ENCODE measurements at places on chromosomes 1 and 21. TPM values are rescaled to one million over a fixed set of nuclear protein-coding genes. Genes with fewer than 3 reads are reported as not detected.

GRCh38 chr1:233063462-233063861 lies 113.1 kb downstream of the NTPCR start:
- no peaks in the 10 kb centered on the region for H3K27me3 ChIP-seq
- no peaks in the 10 kb centered on the region for H3K4me1 ChIP-seq
- no peaks in the 10 kb centered on the region for H3K36me3 ChIP-seq
- DNase-seq, result no peak

The PYHIN1 gene
- 6.5 TPM for total RNA-seq

GRCh38 chr1:94039514-94039870 lies 81.5 kb downstream of the ABCA4 start:
- no peak for DNase-seq
- no peak overlapping the region for H3K4me3 ChIP-seq
- H3K4me1 ChIP-seq, result peaks cover 2% of the 10 kb centered on the region
- H3K27me3 ChIP-seq, result no peaks in the 10 kb centered on the region

- H3K27ac ChIP-seq, result peak overlapping the region; percentile 91
- no peak for DNase-seq
- no peaks in the 10 kb centered on the region for H3K36me3 ChIP-seq
- peak overlapping the region; percentile 88 for H3K4me3 ChIP-seq
- H3K4me1 ChIP-seq, result no peaks in the 10 kb centered on the region
- H3K27me3 ChIP-seq, result no peaks in the 10 kb centered on the region
Observed at GRCh38 chr1:7954683-7955082, 6.8 kb upstream of the PARK7 start.

GRCh38 chr1:150144606-150145005 lies 5.1 kb upstream of the PLEKHO1 start:
- no peak overlapping the region for H3K27ac ChIP-seq
- H3K4me3 ChIP-seq, result no peak overlapping the region
- H3K27me3 ChIP-seq, result no peaks in the 10 kb centered on the region
- peaks cover 5% of the 10 kb centered on the region for H3K4me1 ChIP-seq
- no peak for DNase-seq

The KIF17 gene
- total RNA-seq, result 3.2 TPM

DNA sequence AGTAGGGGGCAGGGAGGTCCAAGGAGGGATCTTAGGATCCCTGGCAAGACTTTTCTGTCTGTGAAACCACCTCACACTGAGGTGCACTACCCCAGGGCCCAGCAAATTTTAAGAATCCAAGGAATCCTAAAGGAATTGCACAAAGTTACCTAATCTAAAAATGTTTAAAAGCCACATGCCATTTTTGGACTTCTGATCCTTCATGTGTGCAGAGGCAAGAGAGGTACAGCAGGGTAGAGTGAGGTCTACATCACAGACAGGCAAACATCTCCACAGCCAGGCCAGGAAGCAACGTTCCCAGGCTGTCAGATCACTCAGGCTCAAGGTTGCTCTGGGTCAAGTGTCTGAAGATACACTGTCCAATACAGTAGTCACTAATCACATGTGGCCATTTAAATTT lies 324.6 kb upstream of the DUSP10 start:
- H3K4me3 ChIP-seq, result no peak overlapping the region
- H3K27me3 ChIP-seq, result no peaks in the 10 kb centered on the region
- H3K27ac ChIP-seq, result no peak overlapping the region

DNA sequence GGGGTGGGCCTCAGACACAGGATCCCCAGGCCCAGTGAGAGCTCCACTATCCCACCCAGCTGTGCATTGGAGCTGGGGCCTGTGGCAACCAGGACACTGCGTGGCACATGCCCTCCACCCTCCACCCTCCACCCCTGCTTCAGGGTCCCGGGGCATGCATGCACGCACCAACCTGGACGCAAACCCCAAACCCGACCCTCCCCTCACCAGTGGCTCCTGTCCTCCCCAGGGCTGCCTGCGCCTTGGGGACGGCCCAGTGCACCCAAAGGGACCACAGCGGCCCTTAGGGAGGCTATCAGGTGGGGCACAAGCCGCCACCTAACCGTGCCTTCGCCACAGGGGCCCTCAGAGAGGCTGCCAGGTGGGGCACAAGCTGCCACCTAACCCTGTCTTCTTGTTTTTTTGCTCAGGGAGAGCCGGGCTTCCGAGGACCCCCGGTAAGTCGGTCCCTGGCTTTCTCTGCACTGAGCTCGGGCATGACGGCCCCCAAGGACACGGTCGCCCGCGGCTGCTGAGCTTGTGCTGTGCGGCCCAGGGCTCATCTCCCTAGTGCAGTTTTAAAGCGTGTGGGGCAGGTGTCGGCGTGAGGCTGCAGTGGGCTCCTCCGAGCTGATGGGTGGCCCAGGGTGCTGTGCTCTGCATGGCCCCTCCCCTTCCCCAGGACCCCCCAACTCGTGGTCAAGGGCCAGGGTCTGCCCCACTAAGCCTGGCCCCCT lies 47.9 kb downstream of the SLC19A1 start:
- peaks cover 77% of the 10 kb centered on the region for H3K36me3 ChIP-seq
- H3K27ac ChIP-seq, result no peak overlapping the region
- DNase-seq, result no peak
- no peaks in the 10 kb centered on the region for H3K27me3 ChIP-seq
- H3K4me3 ChIP-seq, result no peak overlapping the region

The HPDL gene
- not detected for total RNA-seq

DNA sequence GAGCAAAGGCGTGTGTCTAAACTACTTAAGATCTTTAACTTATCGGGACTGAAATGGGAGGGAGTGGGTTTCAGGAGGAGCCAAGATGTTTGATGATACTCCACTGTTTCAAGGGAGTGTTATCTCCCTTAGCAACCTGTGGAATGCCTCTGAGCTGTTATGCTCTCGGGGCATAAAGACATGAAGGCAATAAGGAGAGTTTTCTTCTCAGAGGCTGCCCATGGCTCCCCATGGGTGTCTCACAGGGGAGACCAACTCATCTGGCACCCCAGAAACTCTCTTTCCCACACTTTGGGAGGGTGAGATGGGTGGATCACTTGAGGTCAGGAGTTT lies 130.0 kb downstream of the LIPI start:
- no peaks in the 10 kb centered on the region for H3K36me3 ChIP-seq
- no peaks in the 10 kb centered on the region for H3K4me1 ChIP-seq
- H3K27ac ChIP-seq, result no peak overlapping the region
- no peaks in the 10 kb centered on the region for H3K27me3 ChIP-seq
- H3K4me3 ChIP-seq, result no peak overlapping the region

GRCh38 chr1:96039910-96040309 lies 681.7 kb upstream of the PTBP2 start:
- no peaks in the 10 kb centered on the region for H3K36me3 ChIP-seq
- no peak overlapping the region for H3K4me3 ChIP-seq
- H3K4me1 ChIP-seq, result no peaks in the 10 kb centered on the region
- no peak for DNase-seq
- no peak overlapping the region for H3K27ac ChIP-seq

All from thoracic aorta (tissue), 2 donors.